Renal pelvis (tissue), 12 donors: ENCODE measurements at places on chromosomes 7 and 10. TPM values are rescaled to one million over a fixed set of nuclear protein-coding genes. Genes with fewer than 3 reads are reported as not detected.

Gene TUBAL3
- 0.16 TPM for polyA plus RNA-seq

Gene KLLN
- 1.6 TPM for polyA plus RNA-seq

Gene HYAL4
- polyA plus RNA-seq: 0.19 TPM

Gene GPR15LG
- 0.78 TPM for polyA plus RNA-seq

Gene NKX2-3
- not detected for polyA plus RNA-seq
